ENCODE measurements at places on chromosomes 1 and 21.

GRCh38 chr1:220784751-220785150 lies 2.0 kb upstream of the MTARC1 start:
- no peak for DNase-seq

DNA sequence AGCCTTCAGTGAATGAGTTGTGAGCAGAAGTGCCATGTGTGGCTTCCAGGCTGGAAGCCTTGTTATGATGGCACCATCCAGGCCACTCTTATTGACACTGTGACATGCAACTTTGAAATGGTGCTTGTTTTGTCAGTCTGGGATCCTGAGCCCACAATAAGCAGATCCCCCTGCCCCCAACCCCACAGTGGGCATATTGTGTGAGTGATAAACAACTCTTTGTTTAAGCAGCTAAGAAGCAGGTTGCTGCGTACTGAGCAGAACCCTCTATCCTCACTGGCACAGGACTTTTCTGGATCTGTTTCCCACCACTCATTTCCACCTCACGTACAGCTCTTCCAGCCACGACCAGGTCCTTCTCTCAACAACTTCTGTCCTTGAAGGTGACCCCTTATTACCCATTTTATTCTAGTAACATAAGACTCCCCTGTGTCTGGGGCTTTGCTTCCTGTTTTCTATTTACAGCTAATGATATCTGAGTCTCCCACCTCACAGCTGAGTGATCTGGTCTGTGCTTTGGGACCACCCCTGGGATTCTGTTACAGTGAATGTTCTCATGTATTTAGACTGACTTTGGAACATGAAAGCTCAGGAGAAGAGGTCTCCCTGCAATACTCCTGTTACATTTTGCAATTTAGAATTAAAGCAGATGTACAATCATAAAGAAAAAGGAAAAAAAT lies 375.5 kb downstream of the PCP4 start:
- DNase-seq = no peak

- no peak for DNase-seq
These were observed 15.1 kb downstream of the NFASC start for GRCh38 chr1:204885790-204886189.

DNA sequence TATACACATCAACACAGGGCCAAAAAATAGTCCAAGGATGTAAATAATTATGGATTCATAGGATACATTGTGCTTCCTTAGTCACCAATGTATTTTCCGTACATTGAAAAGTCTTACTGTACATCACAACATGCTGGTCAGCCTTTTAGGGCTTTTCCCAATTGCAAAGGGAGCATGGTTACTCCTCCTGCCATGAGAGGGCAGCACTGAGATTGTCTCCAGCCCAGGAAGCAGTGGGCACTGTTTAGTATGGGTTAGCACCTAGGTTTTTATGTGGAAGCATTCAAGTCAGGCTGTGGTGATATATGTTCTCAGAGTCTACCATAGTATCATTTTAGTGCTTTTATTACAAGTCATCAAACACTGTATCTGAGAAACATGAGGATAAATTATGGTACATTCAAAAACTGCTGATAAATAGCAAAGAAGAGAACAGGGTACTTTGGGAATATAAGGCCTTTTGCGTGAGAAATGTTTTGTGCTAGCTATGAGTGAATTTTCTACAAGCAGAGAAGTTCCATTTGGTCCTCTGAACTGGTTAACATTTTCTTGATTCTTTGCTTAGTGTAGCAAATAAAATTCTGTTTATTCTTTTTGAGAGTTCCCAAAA lies 34.0 kb downstream of the ST6GALNAC5 start:
- DNase-seq = peak; percentile 5

DNA sequence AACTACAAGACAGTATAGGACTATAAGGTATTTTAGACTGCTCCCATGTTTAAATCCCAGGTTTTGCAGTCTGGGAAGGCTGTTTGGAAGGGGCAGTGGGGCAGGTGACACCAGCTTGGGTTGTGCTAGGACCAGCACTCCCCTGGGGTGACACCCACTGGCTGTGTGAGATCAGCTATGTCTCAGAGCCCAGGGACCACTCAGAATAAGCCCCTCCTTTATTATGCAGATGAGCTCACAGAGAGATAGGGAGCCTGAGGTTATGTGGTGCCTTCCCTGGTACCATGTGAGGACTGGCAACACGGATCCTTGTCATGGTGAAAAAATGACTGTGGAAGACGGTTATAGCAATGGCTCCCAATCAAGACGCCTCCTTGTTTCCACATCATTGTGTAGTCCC lies 71.0 kb downstream of the NENF start:
- DNase-seq = no peak

GRCh38 chr1:39104158-39105060 lies 78.3 kb downstream of the NDUFS5 start:
- DNase-seq = no peak

DNA sequence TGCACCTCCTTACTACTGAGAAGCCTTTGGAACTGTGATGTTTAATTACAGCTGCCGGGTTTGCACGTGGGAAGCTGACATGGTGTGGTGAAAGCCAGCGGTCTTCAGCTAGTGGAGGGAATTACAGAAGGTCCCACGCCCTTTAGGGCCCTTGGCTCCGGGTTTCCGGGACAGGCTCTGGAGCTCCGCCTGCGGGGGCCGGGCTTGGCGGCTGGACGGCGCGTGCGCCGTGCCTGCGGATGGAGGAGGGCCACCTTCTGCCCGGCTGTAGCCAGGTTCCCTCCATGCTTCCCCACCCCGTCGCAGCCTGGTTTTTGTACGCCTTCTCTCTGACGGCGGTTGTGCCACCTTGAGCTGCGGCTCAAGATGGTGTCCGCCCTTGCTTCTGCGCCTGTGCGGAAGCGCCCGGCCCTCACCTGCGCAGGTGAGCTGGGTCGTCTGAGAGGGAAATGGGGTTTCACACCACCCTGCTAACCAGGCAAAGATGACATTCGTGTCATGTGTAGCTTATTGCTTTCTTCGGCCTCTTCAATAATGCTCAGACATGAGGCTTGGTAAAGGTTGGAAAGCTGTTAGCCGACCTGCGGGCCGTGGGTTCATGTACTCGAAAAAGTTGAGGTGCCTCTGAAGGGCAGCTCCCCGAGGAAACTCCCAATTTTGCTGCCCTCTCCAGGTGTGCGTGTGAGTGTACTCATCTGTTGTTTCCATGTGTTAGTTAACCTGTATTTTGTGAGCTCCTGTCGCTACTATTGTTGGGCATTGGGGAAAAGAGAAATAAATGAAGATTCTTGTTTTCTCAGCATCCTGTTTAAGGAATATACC lies 36.6 kb upstream of the OPRD1 start:
- no peak for DNase-seq

- no peak for DNase-seq
These were observed 88.9 kb downstream of the DMRTB1 start for GRCh38 chr1:53548031-53548491.

DNA sequence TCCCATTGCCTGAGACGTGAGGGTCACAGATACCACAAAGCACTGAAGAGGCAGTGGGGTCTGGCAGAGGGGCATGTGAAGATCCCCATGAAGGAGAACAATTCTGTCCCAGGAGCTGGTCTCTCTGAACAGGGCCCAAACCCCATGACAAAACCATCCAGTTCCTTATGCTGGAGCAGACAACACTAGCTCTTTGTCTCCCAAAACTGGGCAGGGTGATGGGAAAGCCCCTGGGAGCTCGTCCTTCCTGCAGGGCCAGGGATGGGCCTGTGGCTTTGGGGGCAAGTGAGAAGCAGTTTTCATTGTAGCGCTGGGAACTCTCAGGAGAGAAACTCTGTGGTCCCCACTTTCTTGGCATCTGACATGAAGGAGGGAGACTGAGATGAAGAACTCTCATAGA lies 8.8 kb downstream of the ETV3L start:
- DNase-seq = no peak

DNA sequence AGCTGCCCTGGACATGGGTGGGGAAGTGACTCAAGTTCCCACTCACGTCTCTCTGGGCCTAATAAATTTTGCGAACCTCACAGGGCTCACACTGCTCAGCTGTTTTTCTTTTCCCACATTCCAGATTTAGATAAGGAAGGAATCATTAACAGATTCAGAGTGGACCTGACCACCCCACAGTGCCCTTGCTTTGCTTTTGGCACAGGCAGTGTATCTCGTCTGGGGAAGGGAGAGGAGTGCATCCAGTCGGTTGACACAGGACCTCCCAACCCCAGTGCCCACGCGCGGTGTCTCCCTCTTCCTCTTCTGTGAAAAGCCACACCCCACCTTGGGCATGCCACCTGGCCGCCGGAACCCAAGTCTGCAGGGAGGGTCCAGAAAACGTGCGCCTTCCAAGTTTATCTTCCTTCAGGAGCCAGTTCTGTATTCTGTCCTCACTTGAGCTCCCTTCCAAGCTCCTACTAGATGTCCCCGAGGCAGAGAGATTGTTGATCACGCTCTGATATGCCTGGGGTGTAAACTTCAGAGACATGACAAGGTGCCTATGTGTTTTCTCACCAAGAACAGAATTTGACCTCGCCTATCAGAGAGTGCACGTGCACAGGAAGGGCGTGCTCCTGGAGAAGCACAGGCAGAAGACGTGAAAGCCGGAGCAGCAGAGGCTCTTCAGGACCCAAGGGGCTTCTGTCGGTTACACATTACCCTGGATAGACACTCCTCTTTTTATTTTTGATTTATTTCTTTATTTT lies 9.5 kb upstream of the SLC2A5 start:
- no peak for DNase-seq

- DNase-seq = no peak
These were observed 64.2 kb downstream of the MEF2D start for GRCh38 chr1:156436141-156437036.

- DNase-seq = no peak
These were observed 357.8 kb downstream of the SIPA1L2 start for GRCh38 chr1:232271991-232272589.

DNA sequence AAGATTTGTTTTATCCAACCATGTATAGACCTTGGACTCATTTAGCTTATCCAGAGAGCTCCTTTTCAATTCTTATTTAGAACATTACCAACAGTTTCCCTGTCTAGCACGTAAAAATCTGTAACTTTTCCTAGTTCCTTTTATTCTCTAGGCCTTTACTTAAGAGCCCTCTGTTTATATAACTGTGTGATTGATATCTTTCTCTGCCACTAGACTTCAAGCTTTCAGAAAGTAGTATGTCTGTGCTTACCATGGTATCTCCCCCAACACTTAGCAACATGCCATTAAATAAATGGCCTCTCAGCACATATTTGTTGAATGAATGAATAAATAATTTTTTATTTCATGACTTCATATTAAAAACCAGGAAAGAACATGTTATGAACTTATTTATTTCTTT lies 209.4 kb downstream of the PTPRC start:
- no peak for DNase-seq

GRCh38 chr1:186155594-186155993 lies 219.5 kb downstream of the TPR start:
- peak; percentile 4 for DNase-seq

DNA sequence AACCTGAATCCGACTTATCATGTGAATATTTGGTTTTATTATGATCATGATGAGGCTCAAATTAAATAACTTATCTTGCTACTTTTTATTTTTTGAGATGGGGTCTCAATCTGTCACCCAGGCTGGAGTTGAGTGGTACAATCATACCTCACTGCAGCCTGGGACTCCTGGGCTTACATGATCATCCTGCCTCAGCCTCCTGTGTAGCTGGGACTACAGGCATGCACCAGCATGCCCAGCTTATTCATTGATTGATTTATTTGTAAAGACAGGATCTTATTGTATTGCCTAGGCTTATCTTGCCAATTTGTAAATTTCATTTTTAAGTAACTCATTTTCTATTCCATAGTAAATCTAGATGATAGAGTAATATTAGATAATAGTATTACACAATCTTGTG lies 84.3 kb downstream of the COL11A1 start:
- no peak for DNase-seq

DNA sequence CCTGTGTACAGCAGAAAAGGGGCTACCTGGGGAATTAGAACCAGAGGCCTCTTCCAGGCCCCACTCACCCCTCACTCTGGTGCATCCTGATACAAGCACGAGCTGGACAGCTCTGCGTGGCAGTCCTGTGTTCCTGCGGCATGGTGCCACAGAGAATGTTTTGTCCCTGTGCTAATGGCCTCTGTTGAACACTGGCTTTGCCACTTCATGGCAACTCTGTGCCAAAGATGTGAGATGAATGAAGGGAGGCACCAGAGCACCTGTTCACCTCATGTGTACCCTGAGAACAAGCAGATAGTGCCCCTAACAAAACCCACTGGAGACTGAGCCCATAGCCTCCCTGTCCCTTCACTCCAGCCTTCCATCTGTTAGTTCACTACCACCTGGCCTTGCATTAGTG lies 199.3 kb upstream of the COA6 start:
- DNase-seq = no peak

DNA sequence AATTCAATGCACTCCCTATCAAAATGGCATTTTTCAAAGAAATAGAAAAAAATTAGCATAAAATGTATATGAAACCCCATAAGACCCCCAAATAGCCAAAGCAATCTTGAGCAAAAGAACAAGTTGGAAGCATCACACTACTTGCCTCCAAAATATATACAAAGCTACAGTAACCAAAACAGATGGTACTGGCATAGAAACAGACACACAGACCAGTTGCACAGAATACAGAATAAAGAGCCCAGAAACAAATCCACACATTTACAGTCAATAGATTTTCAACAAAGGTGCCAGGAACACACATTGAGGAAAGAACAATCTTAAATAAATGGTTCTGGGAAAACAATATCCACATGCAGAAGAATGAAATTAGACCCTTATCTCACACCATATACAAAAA lies 350.8 kb downstream of the DSCAM start:
- DNase-seq = no peak

DNA sequence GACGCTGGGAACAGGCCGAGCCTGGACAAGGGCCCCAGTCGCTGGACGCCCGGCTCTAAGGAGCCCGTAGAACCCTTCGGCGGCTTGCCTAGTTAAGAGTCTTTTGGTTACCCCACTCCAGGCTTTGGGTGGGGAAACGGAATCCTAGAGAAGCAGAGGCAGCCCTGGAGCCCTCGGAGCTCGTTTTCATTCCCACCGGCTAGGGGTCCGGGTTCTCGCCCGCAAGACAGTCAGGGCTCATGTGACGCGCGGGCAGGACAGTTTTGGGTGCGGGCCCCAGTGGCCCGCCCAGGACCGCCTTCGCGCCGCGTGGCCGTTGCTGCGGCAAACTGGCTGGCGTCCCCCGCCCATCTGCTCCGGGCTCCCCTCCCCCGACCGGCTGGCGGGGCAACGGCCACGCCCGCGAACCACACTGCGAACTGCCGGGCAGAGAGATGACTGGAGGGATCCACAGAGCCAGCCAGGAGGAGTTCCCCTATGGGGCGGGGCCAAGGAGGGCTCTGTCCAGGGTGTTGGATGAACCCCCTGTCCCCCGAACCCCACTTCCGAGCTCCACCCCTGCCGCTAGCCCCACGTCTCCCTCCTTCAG lies 829 bp upstream of the HES2 start:
- DNase-seq = no peak

- no peak for DNase-seq
These were observed 232.9 kb upstream of the USP25 start for GRCh38 chr21:15496911-15497310.

GRCh38 chr1:109385417-109385816 lies 12.3 kb downstream of the SORT1 start:
- DNase-seq = no peak

GRCh38 chr1:161185732-161186311 lies 8.5 kb upstream of the B4GALT3 start:
- DNase-seq = no peak

GRCh38 chr1:197986817-197987216 lies 69.6 kb downstream of the LHX9 start:
- DNase-seq = no peak
